ENCODE measurements at places on chromosomes 11 and 22. TPM values are rescaled to one million over a fixed set of nuclear protein-coding genes. Genes with fewer than 3 reads are reported as not detected.
A peak's percentile ranks its signal among the peaks of the same experiment; 100 is the strongest.

- DNase-seq: no peak
Observed at GRCh38 chr11:126403022-126403581, 47.6 kb downstream of the ST3GAL4 start.

Gene MPZL3
- polyA plus RNA-seq: 10.6 TPM

DNA sequence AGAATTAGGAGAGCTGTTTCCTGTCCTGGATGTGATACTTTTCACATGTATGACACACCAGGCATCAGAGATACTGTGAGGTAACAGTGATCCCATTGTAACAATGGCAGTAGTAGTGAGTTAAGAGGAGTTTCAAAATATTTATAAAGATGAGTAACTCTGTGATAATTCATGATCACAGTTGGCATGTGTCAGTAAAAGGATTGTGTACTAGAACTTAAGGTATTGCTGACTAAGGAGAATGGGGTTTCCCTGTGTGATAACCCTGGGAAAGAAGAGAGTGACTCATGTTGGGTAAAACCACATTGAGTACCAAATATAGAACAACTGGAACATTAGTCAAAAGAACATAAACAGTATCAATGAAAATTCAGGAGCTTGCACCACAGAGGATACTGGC is 22.9 kb upstream of the SLC5A1 start:
- no peak for DNase-seq

- no peak for DNase-seq
Observed at GRCh38 chr22:41799486-41800347, 762 bp upstream of the CCDC134 start.

GRCh38 chr11:114059984-114060391 is 477 bp downstream of the ZBTB16 start:
- no peak for DNase-seq

DNA sequence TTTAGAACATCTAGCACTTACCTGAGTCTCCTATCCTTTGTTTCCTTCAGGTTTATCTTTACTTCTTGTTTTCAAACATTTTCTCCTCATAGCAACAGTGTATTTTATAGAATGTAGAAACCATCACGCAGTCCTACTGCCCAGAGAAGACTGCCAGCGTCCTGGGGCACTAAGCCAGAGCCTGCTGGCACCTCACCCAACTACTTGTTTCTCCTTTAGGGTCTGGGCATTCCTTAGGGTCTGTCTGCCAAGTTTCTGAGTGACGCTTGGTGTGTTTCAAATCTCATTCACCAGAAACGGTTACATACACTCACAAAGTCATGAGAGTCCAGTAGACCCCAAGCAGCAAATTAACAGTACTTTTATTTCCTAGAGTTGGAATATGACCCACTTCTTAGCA is 49.6 kb upstream of the SLC25A1 start:
- DNase-seq: no peak

GRCh38 chr11:88886796-88887195 is 179.0 kb downstream of the GRM5 start:
- peak; percentile 4 for DNase-seq

Gene CHCHD10
- 34.0 TPM for polyA plus RNA-seq

- DNase-seq: no peak
Observed at GRCh38 chr11:64642871-64643255, 51.8 kb downstream of the SLC22A12 start.

Gene AP5B1
- 18.1 TPM for polyA plus RNA-seq

Gene KLHDC7B
- 8.1 TPM for polyA plus RNA-seq

DNA sequence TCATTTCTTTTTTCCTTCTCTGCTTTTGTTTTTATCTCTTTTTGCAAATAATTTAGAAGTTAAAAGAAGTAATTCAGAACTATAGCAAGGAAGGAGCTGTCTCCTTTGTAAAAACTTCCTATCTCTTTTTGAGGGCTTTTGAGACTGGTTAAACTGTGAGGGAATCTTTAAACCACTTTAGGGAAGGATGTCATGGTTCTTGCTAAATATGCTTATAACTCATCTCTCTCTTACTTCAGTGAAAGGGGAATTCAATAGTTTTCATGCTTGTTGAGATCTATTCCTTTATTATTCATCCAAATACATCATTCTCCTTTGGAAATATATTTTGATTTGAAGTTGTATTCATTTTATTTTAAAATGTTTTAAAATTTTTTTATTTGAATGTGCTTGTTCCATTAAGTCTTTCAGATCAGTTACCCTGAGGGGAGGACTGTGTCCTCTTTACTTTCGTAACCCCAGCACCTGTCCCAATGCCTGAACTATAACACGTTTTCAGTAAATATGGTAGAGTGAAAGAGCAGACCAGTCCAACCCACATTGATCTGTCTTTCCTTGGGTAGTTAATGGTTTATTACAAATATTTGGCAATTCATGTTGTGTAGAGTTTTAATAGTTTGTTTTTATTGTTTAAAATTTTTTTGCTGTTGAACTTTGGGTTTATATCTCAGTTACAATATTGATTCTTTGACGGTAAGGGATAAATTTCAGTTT is 27.5 kb downstream of the AMOTL1 start:
- no peak for DNase-seq

DNA sequence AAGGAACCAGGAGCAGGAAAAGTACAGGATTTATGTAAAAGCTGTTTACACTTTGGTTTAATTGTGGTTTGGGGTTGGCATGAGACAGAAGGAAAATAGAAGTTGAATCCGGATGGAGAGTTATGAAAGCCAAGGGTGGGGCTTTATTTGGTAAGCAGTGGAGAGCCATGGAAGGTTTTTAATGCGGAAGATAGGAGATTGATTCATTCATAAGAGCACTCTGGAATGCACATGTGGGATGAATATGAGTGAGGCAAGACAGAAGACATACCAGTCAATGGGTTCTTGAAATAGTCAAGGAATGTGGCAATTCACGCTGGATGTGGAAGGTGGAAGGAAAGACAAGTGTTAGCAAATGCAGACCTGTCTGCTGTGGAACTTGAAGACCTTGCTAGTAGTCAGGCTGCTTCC is 9.3 kb upstream of the GLB1L3 start:
- no peak for DNase-seq

Gene MRGPRF
- not detected for polyA plus RNA-seq
